ENCODE measurements at places on chromosomes 12 and 14.

DNA sequence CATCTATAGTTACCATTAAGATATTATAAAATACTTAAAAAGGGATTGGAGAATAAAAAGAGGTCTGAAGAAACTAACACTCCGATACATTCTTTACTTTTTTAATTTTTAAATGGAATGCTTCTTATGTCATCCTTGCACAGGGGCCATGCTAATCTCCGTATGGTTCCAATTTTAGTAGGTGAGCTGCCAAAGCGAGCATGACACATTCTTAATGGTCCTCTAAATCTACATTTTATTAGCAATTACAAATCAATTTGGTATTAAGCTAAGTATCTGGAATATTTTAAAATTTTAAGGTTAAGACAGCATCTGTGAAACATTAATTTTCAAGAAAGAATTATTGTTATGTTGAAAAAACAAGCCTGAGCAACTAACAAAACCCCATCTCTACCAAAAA, 6.2 kb upstream of the ARID4A start:
- DNase-seq = no peak

DNA sequence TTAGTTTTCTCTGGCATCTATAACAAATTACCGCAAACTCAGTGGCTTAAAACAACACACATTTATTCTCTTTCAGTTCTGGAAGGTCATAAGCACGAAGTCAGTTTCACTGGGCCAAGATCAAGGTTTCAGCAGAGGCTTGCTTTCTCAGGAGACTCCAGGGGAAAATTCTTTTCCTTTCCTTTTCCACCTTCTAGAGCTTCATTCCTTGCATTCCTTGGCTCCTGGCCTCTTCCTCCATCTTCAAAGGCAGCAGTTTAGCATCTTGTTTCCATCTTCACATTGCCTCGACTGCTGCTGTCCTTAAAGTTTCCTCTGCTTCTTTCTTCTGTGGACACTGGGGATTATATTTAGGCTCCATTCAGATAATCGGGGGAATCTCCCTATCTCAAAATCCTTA, 106.1 kb downstream of the PDE3A start:
- DNase-seq = no peak

DNA sequence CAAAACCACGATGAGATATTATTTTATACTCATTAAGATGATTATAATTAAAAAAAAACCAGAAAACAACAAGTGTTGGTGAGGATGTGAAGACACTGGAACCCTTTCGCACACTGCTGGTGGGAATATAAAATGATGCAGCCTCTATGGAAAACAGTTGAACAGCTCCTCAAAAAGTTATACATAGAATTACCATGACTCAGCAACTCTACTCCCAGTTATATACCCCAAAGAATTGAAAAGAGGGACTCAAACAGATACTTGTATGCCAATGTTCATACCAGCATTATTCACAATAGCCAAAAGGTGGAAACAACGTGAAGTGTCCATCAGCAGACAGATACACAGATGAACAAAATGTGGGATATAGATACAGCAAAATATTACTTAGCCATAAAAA, 53.1 kb downstream of the TAOK3 start:
- DNase-seq = no peak

DNA sequence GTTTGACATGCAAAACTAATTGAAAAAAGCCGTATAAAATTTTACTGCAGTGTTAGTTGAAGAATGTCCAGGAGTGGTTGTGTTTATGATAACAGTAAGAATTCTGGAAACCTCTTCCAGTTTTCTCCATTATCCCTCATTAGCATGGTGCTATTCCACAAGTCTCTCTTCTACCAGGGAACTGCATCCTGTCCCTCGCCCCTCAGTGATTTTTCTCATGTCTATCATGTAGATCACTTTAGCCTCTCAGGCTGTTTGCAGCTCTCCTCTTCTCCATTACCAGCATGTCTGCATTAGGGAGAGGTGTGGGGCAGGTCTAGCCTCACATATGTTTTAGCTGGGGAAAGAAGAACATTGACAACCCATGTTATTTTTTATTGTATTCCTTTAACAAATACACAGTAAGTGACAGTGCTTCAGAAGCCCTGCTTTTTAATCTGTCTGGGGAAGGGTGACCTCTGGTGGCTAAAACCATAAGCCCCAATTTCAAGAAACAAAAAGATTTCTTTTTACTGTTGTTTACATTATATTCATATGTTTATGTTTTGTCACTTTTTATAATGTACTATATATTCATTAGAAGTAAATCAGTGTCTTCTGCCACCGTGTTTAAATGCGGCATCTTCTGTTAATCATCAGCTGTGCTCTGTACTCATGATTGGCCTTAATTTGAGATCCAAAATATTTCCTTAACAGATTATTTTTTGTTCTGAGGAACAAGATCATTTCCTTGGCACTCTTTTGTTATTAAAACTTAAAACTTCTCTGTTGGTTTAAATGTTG, 70.7 kb downstream of the RASSF8 start:
- peak; percentile 10 for DNase-seq

GRCh38 chr12:105640761-105641160, 310.3 kb downstream of the C12orf75 start:
- no peak for DNase-seq

GRCh38 chr12:7853557-7853956, 19.2 kb downstream of the SLC2A14 start:
- no peak for DNase-seq

DNA sequence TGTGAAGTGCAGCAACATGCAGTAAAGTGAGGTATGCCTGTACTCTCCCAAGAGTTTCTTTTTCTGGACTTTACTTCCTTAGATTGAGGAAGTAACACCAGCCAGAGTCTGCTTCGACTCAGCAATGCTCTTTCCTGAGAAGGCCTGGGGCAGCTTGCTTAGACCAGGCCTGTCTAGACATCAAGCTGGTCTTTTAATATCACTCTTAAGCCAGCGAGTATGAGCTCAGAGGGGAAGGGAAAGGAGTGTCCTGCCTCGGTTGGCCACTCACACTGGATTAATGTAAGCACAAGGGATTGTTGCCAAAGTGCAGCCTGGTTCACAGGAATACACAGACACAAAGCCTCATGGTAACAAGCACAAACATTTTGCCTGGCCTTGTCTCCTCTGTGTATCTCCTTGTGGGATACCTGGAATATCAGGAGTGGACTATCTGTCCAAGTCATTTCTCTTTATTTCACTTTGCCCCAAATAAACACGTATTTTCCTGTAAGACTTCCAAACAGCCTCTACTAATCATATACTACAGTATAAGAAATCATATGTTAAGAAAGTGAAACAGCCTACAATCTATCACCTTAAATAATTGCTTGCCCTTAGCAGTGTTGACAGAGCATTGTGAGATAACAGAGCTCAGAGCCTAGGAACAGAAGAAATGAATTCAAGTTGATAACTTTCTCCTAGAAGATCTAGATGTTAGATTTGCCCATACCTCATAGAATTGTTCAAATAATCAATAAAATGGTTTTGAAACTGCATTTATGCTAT, 121.2 kb upstream of the DAAM1 start:
- DNase-seq = no peak

GRCh38 chr12:93484315-93484981, 17.1 kb downstream of the MRPL42 start:
- no peak for DNase-seq

GRCh38 chr14:48857366-48857765, 728.8 kb downstream of the RPS29 start:
- no peak for DNase-seq

- DNase-seq = no peak
These were observed 5.3 kb upstream of the DAAM1 start for GRCh38 chr14:59183150-59183549.

DNA sequence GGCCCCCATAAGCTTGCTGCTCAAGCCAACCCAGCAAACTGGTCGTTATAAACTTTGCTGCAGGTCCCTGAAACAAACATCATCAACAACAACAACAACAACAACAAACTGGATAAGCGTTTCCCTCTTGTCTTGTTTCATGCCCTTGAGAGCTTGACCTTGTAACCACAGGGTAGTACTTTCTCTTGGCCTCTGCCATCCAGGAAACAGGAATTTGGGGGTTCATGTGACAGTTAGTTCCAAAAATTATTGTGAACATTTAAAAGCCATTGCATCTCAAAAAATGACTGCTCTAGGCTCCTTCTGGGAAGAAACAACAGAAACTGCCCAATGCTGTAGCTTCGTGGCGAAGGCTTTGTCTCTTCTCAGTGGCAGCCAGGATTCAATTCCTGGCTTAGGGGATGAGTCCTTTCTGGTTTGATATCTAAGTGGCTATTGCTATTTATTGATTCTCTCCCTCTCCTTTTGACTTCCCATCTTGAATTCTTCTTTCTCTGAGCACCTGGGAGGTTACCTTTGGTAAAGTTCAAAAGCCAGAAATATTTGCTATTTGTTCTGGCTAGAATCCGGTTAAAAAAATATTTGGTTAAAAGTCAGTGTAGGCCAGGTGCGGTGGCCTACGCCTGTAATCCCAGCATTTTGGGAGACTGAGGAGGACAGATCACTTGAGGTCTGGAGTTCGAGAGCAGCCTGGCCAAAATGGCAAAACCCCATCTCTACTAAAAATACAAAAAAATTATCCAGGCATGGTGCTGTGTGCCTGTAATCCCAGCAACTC, 52.0 kb upstream of the CPM start:
- no peak for DNase-seq

DNA sequence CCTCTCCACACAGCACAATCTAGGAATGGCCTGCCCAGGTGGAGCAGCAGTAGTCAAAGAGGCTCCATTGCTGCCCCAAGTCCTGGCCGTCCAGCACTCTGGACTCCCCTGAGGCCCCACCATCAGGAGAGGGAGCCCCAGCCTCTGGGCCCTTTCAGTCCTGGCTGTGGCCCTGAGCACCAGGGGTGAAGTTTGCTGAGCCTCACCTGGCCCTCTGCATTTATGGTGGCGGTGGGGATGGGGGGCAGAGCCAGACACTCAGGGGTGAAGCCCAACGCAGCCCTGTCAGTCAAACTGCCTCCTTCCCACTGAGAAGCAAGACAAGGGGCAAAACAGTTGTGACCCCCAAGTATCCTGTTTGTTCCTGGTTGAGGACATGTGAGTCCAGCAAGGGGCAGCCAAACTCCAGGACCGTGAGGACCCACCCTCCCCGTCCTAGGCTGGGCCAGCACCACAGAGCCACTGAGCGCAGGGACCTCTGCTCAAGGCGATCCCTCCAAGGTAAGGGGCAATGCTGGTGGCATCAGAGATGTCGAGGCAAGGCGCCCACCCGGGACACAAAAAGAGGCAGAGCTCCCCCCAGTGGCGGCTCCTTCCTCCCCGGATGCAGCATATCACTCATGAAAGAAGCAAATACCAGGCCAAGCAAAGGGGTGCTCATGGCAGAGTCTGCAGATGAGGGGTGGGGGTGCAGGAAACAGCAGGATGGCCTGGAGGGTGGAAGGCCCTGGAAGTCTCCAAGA, 4.8 kb upstream of the AMN start:
- peak; percentile 82 for DNase-seq

GRCh38 chr14:95362138-95362494, 42.4 kb upstream of the CLMN start:
- DNase-seq = no peak

- DNase-seq = no peak
These were observed 154.3 kb downstream of the BCL11B start for GRCh38 chr14:99117671-99118045.

GRCh38 chr12:1188016-1188415, 197.0 kb downstream of the ERC1 start:
- DNase-seq = no peak

GRCh38 chr14:51636109-51636508, 15.6 kb upstream of the FRMD6 start:
- DNase-seq = no peak

DNA sequence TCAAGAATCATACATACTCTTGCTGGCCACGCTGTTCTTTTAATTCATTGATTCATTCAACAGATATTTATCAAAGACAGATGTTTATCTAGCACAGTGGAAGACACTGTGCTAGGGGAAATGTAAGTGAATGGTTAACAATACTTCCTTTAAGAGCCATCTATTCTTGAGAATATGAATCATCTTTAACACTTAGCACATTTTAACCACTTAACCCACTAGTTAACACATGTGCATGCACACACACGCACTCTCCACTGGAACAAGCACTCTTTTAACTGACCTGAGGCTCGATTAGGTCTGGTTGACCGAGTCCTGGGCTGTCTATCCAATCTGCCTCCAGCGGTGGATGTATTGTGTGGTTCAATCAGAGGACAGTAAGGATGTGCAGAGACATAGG, 34.6 kb downstream of the LMNTD1 start:
- DNase-seq = no peak

GRCh38 chr12:124412646-124413015, 117.7 kb downstream of the RFLNA start:
- no peak for DNase-seq

- no peak for DNase-seq
These were observed 149.7 kb upstream of the SLC16A7 start for GRCh38 chr12:59446116-59446515.

DNA sequence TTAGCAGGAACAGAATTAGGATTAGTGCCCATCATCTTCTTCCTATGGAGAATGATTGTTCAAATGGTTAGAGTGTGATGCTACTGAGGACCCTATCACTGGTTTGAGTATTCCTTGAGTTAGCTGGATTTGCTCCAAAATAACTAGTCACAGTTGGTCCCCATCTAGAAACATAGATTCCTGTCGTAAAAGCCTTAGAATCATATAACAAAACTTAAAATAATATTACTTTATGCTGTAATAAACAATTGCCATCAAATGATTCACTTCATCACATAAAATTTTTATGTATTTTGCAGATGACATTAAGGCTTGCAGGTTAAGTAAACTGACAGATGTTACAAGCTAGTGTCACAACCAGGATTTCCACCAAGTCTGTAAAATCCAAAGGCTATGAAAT, 209.8 kb downstream of the CCER1 start:
- no peak for DNase-seq

DNA sequence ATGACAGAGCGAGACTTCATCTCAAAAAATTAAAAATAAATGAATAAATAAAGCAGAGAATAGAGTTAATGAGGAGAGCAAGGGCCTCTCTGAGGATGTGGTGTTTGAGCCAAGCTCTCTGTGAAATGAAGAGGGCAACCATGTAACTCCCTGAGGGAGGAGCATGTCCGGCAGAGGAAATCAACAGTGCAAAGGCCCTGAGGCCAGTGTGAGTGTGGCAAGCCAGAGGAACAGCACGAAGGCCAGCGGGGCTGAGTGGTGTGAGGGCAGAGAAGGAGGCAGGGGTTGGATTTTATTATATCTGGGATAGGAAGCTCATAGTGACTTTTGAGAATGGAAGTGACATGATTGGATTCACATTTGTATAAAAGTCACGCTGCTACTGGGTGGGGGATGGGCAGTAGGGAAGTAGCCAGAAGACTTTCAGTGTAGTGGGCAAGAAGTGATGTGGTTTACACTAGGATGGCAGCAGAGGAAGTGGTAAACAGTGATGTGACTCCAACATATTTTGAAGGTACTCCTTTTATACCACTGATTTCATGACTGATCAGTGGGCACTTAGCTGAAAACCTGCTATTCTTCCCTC, 10.3 kb upstream of the LRP1-AS start:
- no peak for DNase-seq

- DNase-seq = no peak
These were observed 79.3 kb upstream of the FZD10 start for GRCh38 chr12:130083002-130083401.

GRCh38 chr12:27488479-27488878, 35.5 kb upstream of the PPFIBP1 start:
- DNase-seq = no peak
